ENCODE measurements at places on chromosomes 7 and 10.

DNA sequence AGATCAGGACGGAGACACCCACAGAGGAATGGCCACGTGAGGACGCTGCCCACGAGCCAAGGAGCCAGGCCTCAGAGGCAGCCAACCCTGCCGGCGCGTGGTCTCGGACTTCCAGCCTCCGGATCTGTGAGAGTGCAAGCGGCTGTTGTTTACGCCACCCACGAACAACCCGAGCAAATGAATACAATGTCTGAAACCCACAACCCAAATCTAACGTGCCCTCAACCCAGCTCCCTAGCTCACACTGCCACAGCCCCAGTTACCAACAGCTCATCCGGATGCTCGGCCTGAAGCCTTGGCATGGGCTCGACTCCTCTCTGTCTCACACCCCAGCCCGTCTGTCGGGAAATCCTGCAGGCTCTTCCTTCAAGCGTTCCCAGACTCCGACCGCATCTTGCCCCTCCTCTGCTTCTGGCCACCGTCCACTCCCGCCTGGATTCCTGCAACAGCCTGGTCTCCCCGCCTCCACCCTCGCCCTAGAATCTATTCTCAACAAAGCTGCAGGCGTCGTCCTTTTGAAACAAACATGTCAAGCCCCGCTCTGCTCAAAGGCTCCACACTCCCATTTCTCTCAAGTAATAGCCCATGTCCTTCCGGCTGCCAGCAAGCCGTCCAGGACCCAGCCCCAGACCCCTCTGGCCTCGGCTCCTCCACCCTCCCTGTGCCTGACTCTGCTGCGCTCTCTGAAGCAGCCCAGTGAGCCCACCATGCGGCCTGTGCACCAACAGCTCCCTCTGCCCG is 35.3 kb downstream of the STK32C start:
- no peak for DNase-seq

GRCh38 chr10:128073890-128074289 is 52.3 kb downstream of the MKI67 start:
- no peak for DNase-seq

DNA sequence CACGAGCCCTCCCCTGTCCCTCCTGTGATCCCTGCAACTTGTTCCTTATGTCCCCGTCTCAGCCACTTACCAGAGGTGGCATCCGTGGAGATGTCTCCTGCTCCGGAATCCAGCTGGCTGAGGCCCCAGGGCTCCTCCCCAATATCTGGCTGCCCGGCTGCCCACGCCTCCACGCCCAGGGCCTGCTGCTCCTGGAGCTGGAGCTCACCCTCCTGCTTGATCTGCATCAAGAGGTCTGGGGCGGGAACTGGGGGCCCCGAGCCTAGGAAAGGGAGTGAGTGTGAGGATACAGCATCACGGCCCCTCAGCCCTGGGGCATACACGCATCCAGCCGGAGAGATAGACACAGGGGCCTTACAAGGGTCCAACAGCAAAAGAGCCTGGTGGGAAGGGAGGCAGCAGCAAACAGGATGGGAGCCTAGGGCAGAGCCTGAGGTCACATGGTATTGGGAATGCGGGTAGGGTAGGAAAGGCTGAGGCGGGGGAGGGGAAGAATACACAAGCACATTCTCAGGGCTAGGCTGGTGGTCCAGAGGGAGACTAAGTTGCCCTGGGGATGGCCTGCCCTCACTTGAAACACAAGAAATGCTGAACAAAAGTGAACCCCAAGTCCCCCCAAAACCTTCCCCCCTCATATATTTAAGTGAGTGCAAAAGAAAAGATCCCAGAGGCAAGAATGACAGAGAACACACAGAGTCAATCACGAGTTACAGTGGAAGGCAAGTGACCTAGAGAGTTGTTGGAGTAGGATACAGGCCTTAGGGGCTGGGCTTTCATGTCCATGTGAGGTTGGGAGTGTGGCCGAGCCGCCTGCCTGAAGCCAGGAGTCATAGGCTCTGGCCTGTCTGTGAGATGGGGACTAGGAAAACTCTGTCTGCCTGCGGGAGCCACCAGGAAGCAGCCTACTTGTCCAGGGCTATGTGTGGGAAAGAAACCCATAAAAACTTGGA is 16.9 kb upstream of the ZNF777 start:
- DNase-seq = no peak

- no peak for DNase-seq
Measured at GRCh38 chr10:3516234-3516922, 268.6 kb downstream of the KLF6 start.

DNA sequence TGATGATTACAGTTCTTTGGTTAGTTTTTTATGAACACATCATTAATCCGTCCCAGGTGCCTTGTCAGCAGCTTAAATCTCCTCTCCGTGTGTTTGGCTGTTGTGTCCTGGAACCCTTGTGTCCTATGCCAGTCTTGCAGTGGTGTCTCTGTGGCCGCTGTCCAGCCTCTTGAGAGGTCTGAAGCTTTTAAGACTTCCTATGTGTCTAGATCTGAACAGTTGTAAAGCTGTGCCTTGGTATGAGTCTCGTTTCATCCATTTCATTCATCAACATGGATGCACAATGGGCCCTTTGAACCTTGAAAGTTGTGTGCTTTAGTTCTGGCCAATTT is 16.7 kb downstream of the LMTK2 start:
- no peak for DNase-seq

GRCh38 chr7:140242057-140243031 is 65.6 kb upstream of the KDM7A start:
- no peak for DNase-seq

GRCh38 chr7:106793015-106793975 is 71.8 kb upstream of the PIK3CG start:
- peak; percentile 31 for DNase-seq

- no peak for DNase-seq
Measured at GRCh38 chr10:131018886-131019500, 292.5 kb downstream of the TCERG1L start.

DNA sequence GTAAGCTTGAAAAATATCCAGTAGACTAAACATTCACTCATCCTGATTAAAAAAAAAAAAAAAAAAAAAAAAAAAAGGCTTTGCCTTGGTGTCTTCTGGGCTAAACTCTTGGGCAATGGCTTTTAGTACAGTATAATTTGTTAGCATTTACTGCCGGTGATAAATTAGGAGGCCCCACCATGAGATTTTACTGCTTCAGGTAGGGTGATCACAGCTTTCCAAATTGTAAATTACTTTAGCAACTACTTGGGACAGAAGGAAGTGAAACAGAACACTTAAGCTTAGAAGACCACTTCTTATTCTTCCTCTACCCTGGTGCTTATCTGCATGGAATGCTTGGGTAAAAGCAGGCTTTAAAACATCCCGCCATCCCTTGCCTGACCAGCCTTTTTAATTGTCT is 152.1 kb downstream of the HIBADH start:
- no peak for DNase-seq

- no peak for DNase-seq
Measured at GRCh38 chr7:46201961-46202360, 280.9 kb upstream of the IGFBP3 start.

DNA sequence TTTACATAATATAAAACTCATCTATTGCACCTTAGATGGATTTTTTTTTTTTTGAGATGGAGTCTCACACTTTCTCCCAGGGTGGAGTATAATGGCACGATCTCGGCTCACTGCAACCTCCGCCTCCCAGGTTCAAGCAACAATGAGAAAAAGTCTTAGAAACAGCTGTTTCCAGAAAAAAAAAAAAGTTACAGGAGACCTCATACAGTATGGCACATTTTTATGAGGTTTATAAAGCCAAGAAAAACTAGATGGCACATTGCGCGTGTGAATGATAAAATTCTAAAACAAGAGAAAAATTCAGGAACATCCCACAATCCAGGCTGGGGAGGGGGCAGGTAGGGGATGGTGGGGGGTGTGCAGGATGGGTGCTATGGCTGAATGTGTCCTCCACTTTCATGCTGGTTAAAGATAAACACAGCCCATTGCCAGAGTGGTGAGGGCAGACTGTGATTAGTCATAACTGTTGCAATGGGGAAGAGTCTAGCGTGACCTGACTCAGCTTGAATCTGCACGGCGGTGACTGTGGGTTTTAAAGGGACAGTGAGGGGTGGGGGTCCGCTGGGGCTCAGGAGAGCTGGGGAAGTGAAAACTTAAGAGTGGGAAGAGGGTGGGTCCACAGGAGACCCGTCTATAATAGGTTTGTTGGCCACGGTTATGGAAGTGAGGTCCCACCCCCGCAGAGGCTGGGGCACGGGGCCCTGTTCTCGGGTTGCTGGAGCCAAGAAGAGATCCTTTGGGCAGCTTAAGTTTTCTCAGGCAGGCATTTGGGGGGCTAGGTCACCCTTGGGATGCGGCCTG is 11.9 kb upstream of the LRRC27 start:
- no peak for DNase-seq

GRCh38 chr7:114922652-114923402 is 933 bp downstream of the MDFIC start:
- no peak for DNase-seq

DNA sequence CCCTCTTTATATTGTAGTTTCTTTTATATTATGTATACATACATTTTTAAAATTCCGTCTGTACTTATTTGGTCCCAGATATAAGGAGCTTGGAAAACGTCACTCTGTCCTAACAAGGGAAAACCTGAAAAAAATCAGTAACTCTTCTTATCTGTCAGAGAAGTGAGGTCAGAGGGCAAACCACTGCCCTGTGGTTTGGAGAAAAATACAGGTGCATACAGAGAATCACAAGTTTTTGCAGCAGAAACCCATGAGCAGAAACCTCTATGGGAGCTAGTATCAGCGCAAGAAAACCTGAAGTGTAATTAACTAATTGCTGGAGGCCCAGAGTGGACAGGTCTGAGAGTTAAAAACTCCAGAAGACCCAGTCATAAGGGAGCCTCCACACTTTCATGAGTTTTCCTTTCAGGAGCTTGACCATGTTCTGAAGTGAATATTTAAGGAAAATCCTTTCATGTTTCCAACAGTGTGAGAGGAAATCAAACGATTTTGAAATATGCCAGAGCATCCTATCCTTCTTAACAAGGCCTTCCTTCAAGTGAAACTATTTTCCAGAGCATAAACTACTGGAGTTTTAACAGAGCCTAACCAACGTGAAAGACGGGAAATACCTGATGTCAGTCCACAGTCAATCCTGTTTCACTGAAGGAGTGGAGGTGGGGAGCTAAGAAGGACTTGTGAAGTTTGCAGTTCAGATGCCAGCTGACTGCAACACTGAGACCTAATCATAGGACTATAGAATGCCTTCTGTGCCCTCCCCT is 290.8 kb upstream of the BMPER start:
- DNase-seq = no peak

DNA sequence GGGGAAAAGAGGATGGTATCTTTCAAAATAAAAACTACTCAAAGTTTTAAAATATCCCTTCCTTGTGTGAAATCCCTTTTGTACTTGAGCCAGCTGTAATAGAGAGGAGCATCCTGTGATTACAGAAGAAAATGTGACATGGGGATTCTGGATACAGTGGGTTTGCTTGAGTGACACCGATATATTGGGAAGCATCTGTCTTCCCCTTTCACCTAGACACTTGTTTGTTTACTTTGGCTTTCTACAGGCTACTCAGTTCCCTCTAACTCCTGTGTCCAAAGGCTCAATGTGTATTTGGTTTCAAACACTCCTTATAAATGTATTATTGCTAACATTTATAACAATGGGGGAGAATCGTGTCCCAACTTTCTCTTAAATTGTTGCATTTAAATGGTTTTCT is 24.4 kb downstream of the CPED1 start:
- DNase-seq = no peak

DNA sequence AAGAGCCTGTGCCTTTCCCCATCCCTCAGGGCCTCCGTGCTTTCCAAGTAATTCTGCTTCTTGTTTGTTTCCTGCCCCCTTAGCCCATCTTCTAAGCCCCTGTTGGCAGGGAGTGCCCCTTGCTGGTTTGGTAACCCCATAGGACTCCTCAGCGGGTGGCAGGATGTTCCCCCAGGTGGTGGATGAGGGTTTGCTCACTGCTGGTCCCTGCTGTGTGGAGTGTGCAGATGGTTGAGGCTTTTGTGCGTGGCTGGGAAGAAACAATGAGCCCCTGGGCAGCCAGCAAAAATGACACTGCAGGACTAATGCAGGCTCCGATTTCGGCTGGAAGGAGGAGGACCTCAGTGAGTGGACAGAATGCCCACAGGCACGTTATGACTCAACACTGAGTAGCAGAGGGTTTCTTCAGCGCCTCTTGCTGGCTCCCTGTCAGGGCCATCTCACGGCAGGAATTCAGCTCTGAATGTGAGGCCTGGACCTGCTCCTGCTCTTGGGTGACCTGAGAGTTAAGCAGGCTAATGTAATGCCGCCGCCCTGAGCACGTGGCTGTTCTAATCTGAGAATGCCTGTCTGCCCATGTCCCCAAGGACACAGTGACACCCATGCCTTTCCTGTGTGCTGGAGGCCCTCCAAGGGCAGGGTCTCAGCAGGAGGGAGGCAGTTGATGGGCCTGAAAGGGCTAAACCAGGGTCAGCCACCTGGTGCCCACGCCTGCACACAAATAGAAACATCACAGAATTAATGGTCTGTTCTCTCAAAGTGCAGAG is 16.6 kb downstream of the BAG3 start:
- DNase-seq = no peak

DNA sequence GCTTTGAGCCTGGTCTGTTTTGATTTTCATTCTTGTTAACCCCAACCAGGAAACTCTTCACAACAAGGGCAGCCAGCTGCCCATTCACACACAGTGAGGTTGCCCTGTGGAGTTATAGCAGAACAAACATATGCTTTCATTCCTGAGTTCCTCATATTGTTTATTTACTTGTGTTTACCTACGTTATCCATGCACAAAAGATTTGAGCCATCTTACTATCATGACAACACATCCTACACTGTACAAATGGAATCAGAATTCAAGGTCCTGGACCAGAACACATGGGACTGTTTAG is 21.7 kb upstream of the BMPER start:
- DNase-seq = no peak

DNA sequence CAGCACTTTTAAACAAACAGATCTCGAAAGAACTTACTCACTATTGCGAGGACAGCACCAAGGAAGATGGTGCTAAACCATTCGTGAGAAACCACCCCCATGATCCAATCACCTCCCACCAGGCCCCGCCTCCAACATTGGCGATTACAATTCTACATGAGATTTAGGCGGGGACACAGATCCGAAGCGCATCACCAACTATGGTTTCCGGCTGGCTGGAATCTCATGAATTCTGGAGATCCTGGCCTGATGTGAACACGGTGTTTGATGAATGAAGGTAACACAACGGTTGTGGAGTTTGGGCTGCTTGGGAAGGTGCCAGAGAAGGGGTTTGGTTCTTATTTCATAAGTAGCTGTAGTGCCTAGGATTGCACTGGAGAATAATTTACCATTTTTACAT is 216.7 kb downstream of the EMX2 start:
- no peak for DNase-seq

DNA sequence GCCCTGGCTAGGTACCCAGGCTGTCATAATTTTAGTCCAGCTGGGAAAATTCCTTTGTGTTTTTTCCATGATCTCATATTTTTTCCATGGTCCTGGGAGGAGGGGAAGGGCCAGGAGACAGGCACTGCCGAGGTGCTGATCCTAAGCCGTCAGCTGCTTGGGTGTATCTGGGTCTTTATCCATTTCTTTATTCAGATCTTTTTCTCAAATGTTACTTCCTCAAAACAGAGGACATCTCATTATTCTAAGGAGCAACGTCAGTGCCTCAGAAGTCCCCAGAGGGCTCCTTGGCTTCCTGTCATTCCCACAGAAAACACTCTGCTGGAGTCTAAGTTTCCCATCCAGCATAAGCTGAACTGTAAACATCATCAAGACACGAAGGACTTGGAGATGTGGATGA is 2.8 kb upstream of the OR6V1 start:
- DNase-seq = no peak

GRCh38 chr10:131580674-131581073 is 269.2 kb upstream of the TCERG1L start:
- DNase-seq = no peak

GRCh38 chr10:62620491-62620890 is 184.0 kb upstream of the ADO start:
- DNase-seq = no peak

GRCh38 chr10:28595613-28596012 is 62.7 kb downstream of the WAC start:
- no peak for DNase-seq
